ENCODE measurements at places on chromosomes 11 and 22. TPM values are rescaled to one million over a fixed set of nuclear protein-coding genes. Genes with fewer than 3 reads are reported as not detected.

DNA sequence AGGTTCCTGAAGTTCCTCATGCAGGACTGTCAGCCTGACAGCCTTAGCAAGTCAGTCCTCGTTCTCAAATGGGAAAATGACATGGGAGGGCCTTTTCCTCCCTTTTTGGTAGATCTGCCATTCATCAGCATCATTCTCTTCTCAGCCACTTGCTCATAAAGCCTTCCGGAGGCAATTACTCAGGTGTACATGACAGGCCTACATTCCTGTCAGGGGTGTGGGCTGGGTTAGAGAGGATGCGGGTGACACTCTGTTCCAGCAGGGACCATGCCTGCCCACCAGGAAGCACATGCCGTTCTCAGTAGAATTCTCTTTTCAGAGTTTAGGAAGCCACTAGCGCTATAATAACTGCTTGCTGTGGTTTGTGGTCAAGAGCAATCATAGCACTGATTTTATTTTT lies 24.2 kb upstream of the ANKK1 start:
- DNase-seq: no peak

GRCh38 chr22:20982563-20982882 lies 426 bp downstream of the LZTR1 start:
- DNase-seq: no peak

- peak; percentile 94 for DNase-seq
These were observed 14.1 kb downstream of the CSDC2 start for GRCh38 chr22:41574847-41575381.

DNA sequence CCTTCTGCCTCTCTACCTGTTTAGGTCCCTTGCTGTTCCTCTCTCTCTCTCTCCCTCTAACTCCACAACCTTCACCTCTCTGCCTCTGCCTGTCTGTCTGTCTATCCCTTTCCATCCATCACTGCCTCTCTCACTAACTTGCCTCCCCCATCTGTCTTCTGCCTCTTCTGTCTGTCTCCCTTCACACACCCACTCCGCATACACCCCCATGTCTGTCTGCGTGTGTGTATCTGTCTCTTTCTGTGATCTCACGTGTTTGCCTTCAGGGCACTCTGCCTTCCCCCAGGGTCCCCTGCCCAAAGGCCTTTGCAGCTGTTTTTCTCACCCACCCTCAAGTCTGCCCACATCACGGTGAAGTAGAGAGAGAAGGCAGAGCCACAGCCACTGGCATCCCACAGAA lies 7.9 kb downstream of the RTN4RL2 start:
- DNase-seq: no peak

Gene CASP5
- total RNA-seq: not detected

- no peak for DNase-seq
These were observed 7.1 kb upstream of the TNNT3 start for GRCh38 chr11:1912289-1912878.

Gene OR51E2
- total RNA-seq: not detected

DNA sequence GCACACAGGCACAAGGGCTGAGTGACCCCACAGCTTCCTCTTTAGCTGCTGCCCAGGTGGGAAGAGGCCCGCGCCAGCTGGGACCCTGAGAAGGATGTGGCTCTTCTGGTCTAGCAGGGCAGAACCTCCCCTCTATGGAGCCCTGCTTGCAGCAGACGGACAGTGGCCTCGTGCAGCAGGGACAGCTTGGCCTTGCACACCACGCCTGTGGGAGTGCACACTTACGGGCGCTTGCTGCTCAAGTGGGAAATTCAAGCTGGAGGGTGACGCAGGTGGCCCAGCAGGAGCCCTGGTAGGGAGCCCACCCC lies 971.4 kb downstream of the BRD1 start:
- no peak for DNase-seq

- DNase-seq: no peak
These were observed 13.7 kb upstream of the C11orf96 start for GRCh38 chr11:43928721-43929120.

Gene C22orf31
- total RNA-seq: not detected
